ENCODE measurements at places on chromosomes 5 and 9. TPM values are rescaled to one million over a fixed set of nuclear protein-coding genes. Genes with fewer than 3 reads are reported as not detected.

DNA sequence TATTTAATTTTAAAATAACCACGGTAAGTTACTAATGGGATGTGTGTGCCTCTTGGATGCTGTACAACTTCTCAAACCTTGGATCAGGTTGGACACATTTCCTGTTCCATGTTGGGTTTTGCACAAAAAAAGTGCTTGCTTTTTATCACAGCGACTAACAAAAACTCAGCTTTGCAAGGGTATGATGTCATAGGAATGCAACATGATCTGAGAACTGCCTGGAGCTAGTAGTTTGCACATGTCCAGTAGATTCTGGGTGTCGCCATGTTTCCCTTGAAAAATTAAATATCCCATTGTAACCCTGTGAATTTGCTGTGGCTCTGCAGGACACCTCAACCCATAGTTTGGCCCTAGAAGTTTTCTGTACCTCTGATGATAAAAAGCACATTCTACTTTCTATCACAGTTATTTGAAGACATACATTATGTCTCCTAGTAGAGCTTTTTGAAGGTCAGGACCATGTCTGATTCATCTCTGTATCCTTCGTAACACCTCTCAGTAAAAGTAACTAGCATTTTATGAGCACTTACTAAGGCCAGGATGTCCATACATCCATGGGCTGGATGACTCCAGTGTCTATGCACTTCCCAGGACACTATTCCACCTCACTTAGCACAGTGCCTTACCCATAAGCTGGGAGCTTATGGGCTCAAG lies 11.5 kb upstream of the FRMPD1 start:
- no peak for DNase-seq

- DNase-seq, result no peak
Observed at GRCh38 chr9:79661886-79662536, 90.2 kb downstream of the TLE4 start.

DNA sequence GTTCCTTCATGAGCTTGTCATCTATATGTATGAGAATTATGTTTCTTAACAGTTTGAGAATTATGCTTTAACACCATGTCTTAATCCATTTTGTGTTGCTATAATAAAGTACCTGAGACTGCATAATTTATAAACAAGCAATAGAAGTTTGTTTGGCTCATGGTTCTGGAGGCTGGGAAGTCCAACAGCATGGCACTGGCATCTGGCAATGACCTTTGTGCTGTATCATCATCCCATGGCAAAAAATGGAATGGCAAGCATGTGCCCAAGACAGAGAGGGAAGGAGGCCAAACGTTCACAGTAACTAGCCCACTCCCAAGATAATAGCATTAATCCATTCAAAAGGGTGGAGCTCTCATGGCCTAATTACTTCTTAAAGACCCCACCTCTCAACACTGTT lies 67.6 kb downstream of the MTX3 start:
- DNase-seq, result no peak

Gene COL15A1
- 5.8 TPM for total RNA-seq

DNA sequence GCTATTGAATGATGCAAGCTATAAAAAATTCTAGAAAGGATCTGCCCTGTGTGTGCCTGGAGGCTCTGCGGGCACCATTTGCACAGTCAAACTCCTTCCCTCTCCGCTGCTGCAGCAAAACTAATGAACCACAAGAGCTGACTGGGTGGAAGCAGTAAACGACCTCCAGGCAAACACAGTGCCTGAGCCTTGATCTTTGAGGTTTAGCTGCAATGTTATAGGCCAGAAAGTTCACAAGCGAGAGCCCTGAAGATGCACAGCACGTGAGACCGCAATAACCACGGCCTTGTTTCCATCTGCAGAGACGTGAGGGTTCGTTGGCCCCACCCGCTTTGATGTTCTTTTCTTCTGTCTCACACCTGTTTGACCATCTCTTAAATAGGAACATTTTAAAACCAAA lies 69.2 kb upstream of the S1PR3 start:
- no peak for DNase-seq
